ENCODE measurements at places on chromosomes 11 and 22.

DNA sequence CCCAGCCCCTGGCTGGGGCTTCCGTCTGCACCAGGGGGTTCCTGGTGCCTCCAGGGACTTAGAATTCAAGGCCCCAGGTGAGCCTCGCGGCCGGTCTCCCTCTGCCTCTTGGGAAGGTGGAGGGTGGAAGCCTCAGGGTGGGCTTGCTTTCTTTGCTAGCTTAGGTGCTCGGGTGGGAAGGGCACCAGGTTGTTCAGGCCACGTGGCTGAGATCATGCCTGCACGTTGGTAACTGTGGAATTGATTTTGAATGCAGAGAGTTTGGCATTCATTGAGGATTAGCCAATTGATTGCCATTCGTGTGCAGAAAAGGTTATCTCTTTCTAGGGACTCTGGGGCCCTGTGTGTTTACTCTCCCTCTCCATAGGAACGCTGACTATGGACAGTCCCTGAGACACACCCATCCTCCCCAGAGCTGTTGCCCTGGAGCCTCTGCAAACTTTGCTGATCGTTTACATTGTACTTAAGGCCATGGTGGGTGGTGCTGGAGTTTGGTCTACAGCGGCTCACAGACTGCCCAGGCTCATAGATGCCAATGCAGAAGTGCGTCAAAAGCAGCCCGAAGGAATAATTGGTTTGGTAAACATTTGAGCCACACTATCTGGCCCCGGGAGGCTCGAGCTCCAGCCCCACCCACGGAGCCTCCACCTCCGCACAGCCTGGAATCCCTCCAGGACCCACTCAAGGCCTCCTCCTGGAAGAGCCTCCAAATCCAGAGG lies 1457.7 kb downstream of the BRD1 start:
- DNase-seq = no peak

DNA sequence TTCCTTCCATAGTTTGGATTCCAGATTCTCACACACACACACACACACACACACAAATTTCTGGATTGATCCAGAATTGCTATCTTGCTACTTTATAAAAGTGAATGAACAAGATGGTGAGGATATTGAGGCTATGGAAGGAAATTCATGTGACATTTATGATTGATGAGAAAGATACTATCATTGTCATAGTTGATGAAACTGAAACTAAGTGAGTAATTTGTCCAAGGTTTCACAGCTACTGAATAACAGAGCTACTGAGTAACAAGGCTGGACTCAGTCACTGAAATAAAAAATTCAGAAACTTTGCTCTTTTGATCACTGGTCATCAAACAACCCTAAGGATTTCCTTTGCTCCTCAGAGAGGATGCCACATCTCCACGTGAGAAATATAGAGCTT lies 16.2 kb downstream of the OR5D16 start:
- DNase-seq = no peak

DNA sequence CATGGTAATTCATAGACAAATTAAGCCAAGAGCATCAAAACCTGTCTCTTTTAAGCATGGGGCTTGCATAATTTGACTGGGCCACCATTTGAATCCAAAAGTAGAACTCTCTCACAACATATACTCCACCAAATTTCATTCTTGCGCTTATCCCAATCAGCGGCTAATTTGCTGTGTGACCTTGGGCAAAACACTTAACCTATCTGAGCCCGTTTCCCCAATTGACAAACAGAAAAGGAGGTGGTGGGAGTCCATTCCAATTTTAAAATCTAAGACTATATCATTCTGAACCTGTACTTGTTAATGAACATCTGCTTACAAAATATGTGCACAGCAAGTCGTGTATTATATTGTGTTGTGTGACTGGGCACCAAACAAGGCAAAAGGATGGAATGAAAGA lies 338.1 kb upstream of the NARS2 start:
- no peak for DNase-seq

GRCh38 chr11:32310214-32310601 lies 125.1 kb downstream of the WT1 start:
- DNase-seq = no peak

DNA sequence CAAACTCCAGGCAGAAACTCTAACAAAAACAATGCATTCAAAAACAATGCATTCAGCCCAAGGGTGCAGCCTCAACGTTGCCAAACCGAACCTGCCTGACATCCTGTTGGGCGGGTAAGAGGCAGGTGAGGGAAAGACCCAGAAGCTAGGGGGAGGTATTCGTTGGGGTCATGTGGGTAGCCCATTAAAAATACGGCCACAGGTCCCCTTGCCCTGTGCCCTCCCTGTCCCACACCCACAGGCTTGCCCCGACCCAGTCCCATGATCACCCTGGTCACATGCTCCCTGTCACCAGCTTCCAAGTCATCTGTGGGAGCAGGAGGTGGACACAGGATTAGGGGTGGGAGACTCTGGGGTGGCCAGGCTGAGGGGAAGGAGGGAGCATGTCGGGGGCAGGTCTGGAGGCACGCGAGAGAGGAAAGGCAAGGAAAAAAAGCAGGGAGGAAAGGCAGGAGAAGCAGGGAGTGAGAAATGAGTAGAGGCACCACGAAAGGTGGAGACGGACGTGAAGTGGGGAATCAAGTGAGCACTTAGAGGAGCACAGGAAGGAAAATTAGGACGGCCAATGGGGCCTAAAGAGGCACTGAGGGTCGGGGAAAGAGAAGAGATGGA lies 683 bp downstream of the PLA2G6 start:
- DNase-seq = no peak

- DNase-seq = peak; percentile 39
Measured at GRCh38 chr22:18110194-18110953, at the start of gene TUBA8. Gene TUBA8 (plus strand): TSS chr22:18110809. CDS start chr22:18110866, 57 bp downstream.

GRCh38 chr11:94537031-94537600 lies 6.6 kb upstream of the FUT4 start:
- no peak for DNase-seq

Measured in GM12892 (cell line).